ENCODE measurements at places on chromosomes 12 and 14.

DNA sequence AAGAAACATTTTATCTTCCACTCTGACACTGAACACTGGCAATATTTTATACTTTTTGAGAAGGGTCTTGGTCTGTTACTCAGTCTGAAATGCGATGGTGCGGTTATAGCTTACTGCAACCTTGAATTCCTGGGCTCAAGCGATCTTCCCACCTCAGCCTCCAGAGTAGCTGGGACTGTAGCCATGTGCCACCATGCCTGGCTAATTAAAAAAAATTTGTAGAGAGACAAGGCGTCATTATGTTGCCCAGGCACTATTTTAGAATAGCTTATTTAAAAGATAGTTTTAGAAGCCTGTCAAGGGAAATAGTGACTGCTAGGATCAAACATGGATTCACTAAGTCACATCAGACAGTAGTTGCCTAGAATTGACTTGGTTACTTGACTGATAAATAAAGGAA lies 5.9 kb downstream of the ERC1 start:
- no peak for DNase-seq

DNA sequence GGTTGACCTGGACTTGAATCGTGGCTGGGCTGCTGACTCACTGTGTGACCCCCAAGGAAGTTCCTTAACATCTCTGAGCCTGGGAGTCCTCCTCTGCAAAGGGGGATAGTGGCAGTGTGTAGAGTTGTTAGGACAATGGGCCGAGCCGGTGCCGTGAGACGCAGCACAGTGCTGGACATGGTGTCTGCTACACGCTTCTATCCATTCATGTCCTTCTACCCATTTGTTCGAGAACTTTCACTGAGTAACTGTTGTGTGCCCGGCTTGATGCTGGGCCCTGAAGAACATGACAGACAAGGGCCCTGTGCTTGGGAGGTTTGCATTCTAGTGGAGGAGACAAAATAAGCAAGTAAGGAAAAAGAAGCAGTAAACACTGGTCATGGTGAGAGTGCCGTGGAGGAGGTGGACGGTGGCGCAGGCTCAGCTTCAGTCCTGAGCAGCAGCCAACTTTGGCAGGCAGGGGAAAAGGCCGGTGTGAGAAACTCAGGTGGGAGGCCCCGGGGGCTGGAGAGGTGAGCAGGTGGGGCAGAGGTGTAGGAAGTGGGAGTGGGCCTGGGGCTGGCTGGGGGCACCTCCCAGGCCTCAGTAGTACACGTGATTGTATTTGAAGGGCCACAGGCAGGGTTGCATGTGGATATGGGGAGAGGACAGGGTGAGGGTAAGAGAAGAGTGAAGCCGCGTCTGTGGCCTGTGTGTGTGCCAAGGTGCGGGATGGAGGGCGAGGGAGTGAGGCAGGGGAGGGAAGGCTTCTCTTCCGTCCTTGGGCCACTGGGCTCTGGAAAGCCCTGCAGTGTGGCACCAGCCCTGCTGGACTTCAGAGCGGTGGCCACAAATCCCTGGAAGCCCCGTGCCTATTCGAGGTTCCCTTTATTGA lies 13.8 kb downstream of the VASH1 start:
- DNase-seq, result no peak

GRCh38 chr14:78445275-78445674 lies 275.1 kb downstream of the NRXN3 start:
- DNase-seq, result no peak

- no peak for DNase-seq
These were observed 34.5 kb downstream of the EFCAB11 start for GRCh38 chr14:89920056-89920455.

GRCh38 chr14:69459122-69459521 lies 25.4 kb upstream of the PLEKHD1 start:
- no peak for DNase-seq

DNA sequence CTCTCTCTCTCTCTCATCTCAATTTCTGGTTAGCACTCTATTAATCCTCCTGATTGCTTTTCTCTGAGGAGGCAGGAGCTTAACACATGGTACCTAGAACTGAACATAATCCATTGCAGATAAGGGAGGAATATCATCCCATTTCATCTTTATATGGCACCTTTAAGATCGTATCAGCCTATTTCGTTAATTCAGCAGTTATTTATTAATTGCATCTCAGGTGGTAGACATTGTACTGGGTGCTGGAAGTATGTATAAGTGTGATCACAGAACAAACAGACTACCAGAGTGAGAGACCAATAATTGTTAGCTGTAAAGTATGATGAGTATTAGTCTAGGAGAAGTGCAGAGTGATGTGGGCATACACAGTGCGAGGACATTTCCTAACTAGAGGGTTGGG lies 39.0 kb downstream of the AKAP6 start:
- DNase-seq, result no peak

DNA sequence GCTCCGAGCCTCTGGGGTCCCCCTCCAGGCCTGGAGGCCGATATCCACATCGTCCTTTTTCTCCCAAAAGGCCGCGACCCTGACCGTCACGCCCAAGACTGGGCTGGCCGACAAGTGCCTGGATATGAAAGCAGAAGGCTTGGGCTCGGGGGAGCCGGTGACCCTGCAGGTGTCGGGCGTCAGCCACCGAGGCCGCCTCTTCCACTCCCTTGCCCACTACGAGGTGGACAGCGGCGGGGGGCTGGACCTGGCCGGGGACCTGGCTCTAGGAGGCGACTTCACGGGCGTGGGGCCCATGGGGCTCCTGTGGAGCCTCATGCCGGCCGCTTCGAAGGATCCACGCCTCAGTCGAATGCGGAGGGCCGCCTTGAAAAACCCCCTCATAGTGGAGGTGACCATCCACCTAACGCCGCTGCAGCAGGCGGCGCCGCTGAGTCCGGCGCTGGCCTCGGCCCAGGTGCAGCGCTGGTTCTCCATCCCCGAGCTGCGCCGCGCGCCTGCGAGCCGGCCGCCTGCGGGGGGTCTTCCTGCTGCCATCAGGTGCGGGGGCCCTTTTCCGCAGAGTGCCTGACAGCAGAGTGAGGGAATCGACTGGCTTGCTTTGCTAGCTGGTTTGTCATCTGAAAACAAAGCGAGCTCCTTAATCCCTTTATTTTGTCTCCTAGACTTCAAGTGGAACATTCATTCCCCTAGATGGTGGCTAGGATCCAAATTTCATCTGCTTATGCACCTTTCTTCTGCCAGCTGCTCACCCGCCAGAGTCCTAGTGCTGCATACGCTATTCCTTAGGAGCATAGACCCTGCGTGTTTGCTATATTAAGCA lies 10.6 kb upstream of the DNAL1 start:
- no peak for DNase-seq

GRCh38 chr14:27668531-27668930 lies 1070.7 kb upstream of the NOVA1 start:
- DNase-seq, result no peak

DNA sequence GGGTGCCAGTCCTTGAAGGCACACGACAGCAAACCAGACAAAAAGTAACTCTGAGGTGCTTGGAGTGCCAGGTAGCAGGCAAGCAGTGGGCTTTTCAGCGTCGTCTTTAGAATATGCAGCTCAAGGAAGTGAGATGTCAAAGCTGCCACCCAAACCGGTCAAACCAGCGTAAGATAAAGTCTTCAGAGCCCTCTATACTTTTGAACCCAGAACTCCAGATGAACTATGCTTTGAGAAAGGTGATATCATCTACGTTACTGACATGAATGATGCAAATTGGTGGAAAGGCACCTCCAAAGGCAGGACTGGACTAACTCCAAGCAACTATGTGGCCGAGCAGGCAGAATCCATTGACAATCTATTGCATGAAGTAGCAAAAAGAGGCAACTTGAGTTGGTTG lies 95.9 kb downstream of the TBX3 start:
- DNase-seq, result no peak

DNA sequence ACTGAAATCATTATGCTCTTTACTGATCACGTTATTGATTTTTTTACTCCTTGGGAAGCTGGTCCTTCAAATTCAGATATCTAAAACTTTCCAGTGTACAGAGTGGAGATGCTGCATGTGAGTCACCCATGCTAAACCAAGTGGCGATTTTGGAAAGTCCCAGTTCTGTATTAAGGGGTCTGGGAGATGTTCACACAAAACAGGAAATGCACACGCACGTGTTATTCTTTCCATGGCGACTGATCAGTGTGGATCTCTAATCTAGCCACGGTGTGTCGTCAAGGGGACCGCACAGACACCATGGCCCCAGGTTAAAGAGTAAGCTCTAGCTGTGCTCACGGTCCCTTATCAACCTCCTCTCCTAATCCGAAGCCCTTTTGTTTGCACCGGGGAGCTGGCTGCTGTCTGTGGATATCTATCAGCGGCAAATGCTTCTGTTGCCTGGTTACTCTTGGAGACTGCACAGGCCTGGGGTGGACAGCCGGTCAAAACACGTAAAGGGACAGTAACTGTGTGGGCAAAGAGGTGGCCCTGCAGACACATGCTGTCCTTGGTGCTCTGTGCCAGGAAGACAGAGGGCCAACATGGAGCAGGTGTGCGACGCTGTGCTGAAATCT lies 96.6 kb downstream of the RIMBP2 start:
- no peak for DNase-seq

- no peak for DNase-seq
These were observed 8.4 kb downstream of the DAD1 start for GRCh38 chr14:22580625-22581024.

GRCh38 chr12:31523306-31523705 lies 67.6 kb downstream of the DENND5B start:
- no peak for DNase-seq

GRCh38 chr14:103744621-103745395 lies 29.2 kb downstream of the ZFYVE21 start:
- DNase-seq, result no peak

DNA sequence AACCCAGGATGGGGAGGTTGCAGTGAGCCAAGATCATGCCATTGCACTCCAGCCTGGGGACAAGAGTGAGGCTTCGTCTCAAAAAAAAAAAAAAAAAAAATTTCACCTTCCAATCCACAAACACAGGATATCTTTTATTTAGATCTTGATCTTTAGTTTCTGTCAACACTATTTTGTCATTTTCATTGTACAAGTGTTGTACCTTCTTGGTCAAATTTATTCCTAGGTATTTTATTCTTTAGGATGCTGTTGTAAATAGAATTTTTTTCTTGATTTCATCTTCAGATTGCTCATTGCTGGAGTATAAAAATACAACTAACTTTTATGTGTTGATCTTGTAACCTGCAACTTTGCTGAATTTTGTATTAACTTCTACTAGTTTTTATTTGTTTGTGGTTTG lies 60.8 kb downstream of the ARHGAP5 start:
- no peak for DNase-seq

DNA sequence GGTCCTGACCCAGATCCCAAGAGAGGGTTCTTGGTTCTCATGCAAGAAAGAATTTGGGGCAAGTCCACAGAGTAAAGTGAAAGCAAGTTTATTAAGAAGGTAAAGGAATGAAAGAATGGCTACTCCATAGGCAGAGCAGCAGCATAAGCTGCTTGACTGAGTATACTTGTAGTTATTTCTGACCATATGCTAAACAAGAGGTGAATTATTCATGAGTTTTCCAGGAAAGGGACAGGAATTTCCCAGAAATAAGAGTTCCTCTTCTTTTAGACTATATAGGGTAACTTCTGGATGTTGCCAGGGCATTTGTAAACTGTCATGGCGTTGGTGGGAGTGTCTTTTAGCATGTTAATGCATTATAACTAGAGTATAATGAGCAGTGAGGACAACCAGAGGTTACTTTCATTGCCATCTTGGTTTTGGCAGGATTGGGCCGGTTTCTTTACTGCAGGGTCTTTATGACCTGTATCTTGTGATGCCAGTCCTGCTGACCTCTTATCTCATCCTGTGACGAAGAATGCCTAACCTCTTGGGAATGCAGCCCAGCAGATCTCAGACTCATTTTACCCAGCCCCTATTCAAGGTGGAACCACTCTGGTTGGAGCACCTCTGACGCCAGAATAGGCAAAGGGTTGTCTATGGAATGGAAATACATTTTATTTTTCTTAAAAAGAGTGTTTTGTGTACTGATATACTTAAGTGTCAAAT lies 113.8 kb downstream of the OTOGL start:
- no peak for DNase-seq

GRCh38 chr14:23613242-23614070 lies 22.7 kb upstream of the DHRS2 start:
- DNase-seq, result no peak

DNA sequence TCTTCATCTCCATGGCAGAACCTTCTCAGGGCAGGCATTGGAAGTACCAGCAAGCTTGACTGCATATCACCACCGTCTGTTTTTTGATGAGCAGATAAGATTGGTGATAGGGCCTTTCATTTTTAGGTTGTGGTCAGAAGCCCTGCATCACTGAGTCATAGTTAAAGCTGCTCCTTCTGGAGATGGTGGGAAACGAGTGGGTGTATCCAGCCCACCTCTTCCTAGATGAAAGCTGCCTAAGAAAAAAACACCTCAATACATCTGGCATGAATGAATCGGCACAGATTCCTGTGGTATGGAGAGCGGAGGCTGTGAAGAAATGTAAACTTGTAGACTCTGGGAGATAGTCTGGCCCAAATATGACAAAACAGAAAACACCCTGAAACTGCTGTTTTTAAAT lies 248.7 kb upstream of the EGLN3 start:
- DNase-seq, result no peak

DNA sequence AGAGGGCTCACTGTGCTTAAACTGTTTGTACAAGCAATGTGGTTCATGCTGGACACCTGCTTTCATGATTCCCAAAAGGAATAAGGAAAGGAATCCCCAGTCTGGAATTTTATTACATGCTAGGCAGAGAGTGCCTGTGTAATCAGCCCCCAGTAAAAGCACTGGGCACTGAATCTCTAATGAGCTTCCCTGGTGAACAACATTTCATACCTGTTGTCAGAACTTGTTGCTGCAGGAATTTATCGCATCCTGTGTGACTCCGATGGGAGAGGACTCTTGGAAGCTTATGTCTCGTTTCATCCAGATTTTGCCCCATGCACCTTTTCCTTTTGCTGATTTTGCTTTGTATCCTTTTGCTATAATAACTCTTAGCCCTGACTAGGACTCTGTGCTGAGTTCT lies 190.2 kb upstream of the HMGA2 start:
- no peak for DNase-seq

- no peak for DNase-seq
These were observed 216.2 kb upstream of the RMST start for GRCh38 chr12:97246368-97246767.

GRCh38 chr14:64296561-64296960 lies 2.4 kb upstream of the ESR2 start:
- no peak for DNase-seq

DNA sequence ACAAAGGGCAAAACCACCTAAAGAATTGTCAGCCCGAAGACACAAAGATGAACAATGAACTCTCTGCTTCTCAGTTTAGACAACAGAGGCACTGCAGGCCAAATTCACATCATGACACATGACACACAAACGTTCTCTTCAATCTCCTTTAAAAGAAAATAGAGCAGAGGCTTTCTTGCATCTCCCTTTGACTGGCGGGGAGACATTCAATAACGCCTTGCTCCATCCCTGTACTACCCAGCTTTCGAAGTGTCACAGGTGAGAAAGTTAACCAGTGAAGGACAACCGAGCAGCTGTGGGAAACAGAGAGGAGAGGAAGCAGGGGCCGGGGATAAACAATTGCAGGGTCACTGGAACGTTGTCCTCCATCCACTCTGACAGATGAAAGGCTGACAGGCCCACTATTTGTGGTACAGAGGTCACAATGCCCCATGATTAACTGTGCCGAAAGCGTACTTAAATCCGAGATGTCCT lies 130.8 kb downstream of the PHLDA1 start:
- no peak for DNase-seq

Data from stimulated activated CD4-positive, alpha-beta T cell treated with anti-CD3 and anti-CD28 coated beads, TNF-alpha, amount 100 ng/mL, for 1 hour (primary cell).